ENCODE measurements at places on chromosomes 7 and 10.

DNA sequence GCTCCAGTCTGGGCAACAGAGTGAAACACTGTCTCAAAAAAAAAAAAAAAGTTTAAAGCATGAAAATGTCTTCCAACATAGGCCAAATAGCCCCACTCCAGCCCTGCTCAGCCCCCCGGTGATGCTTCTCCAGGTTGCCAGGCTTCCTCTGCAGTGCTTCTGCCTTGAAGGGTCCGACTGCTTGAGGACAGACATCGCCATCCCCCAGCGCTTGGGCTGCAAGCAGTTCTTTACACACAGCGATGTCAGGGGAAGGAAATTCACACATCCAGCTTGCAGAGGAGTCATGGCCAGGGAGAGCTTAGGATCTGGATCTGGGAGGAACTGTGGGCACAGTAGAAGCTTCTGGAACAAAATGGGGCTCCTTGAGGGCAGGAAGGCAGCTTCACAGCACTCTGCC is 26.9 kb downstream of the LYZL1 start:
- H3K27ac ChIP-seq: no peak overlapping the region
- no peak overlapping the region for H3K4me3 ChIP-seq
- H3K27me3 ChIP-seq: no peaks in the 10 kb centered on the region
- peaks cover 7% of the 10 kb centered on the region for H3K4me1 ChIP-seq
- H3K36me3 ChIP-seq: no peaks in the 10 kb centered on the region

- H3K27ac ChIP-seq: no peak overlapping the region
- no peaks in the 10 kb centered on the region for H3K36me3 ChIP-seq
- no peaks in the 10 kb centered on the region for H3K27me3 ChIP-seq
- H3K4me3 ChIP-seq: no peak overlapping the region
Observed at GRCh38 chr10:3396116-3396515, 223.5 kb upstream of the PITRM1 start.

- H3K4me3 ChIP-seq: no peak overlapping the region
- H3K27me3 ChIP-seq: no peaks in the 10 kb centered on the region
- H3K36me3 ChIP-seq: no peaks in the 10 kb centered on the region
- peaks cover 12% of the 10 kb centered on the region for H3K4me1 ChIP-seq
- DNase-seq: no peak
Observed at GRCh38 chr10:46296641-46297141, 9.9 kb downstream of the ANTXRL start.

- no peak for DNase-seq
- H3K4me3 ChIP-seq: peak within 1 kb of the TSS; percentile 48
Observed at GRCh38 chr10:13001041-13001886, at the start of gene CCDC3. TSS of gene CCDC3 (minus strand) at chr10:13001713. CDS start at chr10:13001570, 143 bp downstream.

DNA sequence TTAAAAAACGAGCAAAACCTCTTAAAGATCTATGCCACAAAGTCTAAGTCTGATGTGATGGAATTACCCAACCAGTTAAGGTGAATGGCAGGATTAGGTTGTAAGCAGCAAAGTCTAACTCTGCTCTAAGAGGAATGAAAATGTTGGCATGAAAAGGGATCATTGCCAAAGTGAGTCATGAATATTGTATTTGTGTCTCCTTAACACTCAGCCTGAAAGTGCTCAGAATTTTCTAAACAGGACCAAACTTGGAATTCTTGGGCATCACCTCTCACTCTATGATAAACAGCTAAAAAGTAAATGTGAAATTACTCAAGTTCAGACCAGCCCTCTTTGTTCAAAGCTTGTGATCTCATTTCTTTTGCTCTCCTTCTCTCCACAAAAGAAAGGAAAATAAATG is 27.0 kb downstream of the PPP1R3A start:
- no peaks in the 10 kb centered on the region for H3K4me1 ChIP-seq
- no peak for DNase-seq
- H3K4me3 ChIP-seq: no peak overlapping the region
- H3K36me3 ChIP-seq: no peaks in the 10 kb centered on the region

Data from esophagus squamous epithelium (tissue), 5 donors.